Cortex of kidney (tissue), 1 donor: ENCODE measurements at places on chromosomes 7 and 10.

DNA sequence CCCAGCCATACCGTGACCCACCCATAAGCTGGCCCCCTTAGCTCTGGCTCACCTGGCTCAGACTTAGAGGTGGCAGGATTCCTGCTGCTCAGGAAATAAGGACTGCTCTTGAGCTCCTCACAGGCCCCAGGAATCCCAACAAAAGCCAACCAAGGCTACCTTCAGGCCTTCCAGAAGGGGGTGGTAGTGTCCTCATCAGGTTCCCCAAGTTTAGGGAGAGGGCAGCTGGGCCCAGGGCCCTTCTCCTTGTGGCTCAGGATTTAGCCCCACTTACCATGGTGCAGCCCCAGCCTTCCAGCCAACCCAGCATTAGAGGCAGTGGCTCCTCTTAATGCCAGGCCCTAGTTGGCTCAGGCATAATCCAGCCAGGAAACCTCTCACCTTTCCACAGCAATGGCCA, 23.5 kb downstream of the NPFFR1 start:
- no peak for DNase-seq

- DNase-seq, result no peak
Measured at GRCh38 chr10:43204042-43204942, 62.6 kb downstream of the RASGEF1A start.

DNA sequence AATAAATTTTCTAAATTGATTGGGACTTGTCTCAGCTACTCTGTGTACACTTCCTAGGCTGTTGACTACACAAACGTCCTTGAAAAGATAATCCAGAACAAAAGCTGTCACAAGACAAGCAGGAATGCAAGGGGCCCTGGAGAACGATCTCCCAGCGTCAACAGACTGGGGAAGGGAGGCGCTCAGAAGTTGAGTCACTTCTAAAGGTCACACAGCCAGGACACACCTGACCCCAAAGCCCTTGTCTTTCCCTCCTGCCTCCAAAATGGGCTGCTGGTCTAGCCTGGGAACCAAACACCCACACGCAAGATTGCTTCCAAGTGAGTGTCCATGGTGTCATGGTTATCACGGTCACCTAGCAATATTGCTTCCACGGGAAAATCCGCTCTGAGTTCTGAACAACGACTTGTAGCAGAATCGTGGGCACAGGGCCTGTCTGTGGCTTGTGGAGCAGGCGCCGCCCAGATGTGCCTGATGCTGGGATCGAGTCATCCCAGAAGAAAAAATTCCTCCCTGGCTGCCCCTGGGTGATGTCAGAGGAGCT, 49.8 kb downstream of the SPOCK2 start:
- DNase-seq, result no peak

- no peak for DNase-seq
Measured at GRCh38 chr10:44154956-44155355, 229.9 kb downstream of the CXCL12 start.

DNA sequence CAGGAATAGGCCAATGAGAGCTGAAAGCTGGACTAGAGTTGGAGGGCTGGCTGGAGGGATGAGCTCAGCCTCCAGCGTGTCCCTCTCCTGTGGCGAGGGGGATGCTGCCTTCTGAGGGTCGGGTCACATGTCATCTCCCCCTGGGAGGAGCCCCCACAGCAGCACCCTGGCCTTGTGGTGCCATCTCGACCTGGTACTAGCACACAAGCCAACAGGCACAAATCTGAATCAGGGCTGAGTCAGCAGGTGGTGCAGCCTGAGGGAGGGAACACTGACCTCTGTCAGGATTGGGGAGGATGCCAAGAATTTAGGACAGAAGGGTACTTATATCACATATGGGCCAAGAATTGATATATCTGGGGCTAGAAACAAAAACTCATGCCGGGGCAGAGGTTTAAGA, 280.4 kb downstream of the CELF2 start:
- no peak for DNase-seq

GRCh38 chr7:29150856-29151255, 4.5 kb upstream of the CPVL start:
- DNase-seq, result no peak

DNA sequence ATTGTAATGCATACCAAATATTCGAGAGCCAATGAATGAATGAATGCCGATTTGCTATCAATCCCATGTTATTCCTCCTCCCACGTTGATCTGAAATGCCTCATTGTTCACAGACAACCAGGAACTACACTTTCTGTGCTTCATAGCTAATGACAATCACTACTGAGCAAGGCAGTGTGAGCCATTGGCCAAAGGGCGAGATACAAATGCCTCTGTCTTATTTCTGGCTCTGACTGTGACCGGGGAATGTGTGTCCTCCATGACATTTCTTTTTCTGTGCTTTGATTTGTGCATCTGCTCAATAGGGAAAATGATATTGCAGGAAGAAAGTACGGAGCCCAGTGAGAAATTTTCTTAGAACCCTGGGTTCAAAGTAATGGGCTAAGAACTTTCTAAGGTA, 217.1 kb downstream of the CXCL12 start:
- DNase-seq, result no peak

GRCh38 chr7:22202141-22202540, 154.8 kb downstream of the RAPGEF5 start:
- DNase-seq, result no peak

- no peak for DNase-seq
Measured at GRCh38 chr7:150801242-150801945, 825 bp downstream of the TMEM176A start.

DNA sequence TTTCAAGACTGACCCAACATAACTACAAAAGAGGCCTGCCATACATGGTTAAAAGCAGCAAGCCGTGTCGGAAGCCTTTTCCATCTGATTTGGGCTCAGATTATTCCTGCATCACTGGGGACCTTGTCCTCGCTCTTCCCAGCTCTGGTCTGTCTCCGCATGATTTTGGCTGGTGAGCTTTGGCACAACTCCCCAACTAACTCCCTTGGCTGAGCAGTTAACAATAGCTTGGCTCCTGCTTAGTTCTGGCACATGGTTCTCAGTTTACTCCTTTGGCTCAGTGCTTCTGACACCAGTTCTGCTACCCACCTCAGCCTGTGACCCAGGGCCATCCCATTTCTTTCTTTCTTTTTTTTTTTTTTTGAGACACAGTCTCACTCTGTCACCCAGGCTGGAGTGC, 17.0 kb downstream of the AGK start:
- no peak for DNase-seq

- no peak for DNase-seq
Measured at GRCh38 chr7:3204526-3204925, 96.5 kb upstream of the SDK1 start.

- DNase-seq, result no peak
Measured at GRCh38 chr10:13971601-13972475, 358.9 kb downstream of the FRMD4A start.

DNA sequence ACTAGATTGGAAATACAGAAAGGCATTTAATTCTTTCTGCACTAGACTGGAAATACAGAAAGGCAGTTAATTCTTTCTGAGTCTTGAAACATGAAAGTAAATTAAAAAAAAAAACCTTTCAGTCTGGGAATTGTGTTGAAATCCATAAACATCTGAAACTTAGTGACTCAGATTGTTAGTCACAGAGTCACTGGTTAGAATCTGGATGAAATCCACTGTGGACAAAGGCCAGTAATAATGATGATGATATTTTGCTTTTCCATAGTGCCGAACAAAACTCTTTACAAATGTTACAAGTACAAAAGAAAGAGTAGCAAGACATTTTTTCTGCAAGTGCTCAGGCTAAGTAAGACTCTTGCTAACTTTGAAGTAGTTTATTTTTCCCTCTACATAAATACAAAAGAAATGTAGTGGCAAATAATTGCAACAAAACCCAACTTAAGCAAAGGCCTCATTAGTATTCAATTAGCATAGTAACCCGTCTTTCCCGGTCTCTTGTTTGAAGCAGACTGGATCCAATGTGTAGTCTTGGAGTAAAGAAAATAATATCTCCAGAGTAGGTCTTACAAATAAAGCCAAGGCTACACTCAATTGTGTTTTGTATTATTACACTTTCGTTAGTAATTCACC, 5.8 kb upstream of the PRTFDC1 start:
- DNase-seq, result no peak

DNA sequence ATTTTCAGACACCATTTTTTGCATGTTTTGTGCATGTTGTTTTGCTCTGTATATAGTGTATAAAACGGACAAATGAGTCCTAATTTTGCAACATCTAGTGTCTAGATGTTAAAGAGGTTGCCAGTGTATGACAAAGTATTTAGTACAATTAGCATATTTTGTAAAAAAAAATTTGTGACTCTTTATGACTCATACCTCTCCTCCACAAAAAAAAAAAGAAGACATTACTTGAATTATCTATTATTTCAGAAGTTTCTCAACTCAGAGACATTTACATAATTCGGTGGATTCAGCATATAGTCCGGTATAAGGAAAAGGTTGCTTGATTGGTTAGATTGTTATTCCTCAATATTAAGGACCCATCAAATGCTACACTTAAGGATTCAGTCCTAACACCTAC, 26.0 kb downstream of the NUP42 start:
- no peak for DNase-seq

DNA sequence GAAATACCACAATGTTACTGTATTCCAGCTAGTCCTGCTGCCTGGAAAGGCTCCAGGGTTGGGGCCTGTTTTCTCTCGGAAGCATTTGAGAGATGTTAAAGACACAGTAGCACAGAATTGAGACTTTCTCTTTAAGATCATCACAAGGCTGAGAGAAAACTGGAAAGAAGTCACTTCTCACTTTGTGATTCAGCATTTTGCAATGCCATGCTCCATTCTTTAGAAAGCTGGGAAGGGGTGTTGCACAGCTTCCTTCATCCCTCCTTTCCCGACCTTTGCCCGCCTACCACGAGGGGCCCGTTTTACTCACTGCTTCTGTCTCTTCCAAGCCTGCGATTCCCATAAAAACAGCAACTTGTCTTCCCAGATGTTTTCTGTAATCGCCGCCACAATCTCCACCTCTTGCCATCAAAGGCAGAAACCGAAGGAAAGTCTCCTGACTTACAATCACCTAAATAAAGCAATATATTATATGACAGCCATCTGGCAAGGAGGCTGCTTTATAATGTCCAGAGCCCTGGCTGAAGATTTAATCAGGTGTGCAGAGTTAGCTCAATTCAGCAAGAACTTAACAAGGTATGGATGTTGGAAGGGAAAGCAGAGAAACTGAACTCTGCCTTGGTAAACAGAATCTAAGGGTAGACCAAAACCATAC, 18.9 kb downstream of the NOD1 start:
- DNase-seq, result no peak

- no peak for DNase-seq
Measured at GRCh38 chr7:150895809-150896208, 43.5 kb downstream of the AOC1 start.

- no peak for DNase-seq
Measured at GRCh38 chr7:26451997-26452396, 160.3 kb downstream of the SNX10 start.

GRCh38 chr7:116328161-116328560, 117.8 kb downstream of the TES start:
- DNase-seq, result no peak

GRCh38 chr7:142795339-142795863, 24.6 kb downstream of the PRSS2 start:
- DNase-seq, result no peak

- no peak for DNase-seq
Measured at GRCh38 chr7:20454202-20454601, 123.5 kb downstream of the ITGB8 start.

DNA sequence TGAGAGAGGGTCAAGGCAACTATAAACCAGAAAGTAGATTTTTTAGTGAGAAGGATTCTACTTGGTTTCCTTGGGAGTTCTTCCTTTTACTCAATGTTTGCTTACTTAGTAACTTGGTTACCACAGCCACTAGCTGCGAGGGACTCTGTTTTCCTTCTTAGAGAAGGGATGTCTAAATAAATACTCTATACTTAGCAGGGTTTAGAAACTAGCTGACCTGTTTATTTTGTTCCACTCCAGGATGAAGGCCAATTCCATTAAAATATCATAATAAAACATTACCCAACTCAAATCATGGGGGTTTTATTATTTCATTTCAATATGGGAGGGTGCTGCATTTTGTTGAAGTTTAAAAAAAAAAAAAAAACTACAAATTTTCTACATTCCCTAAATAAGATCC, 87.3 kb downstream of the PPP1R3A start:
- DNase-seq, result no peak

DNA sequence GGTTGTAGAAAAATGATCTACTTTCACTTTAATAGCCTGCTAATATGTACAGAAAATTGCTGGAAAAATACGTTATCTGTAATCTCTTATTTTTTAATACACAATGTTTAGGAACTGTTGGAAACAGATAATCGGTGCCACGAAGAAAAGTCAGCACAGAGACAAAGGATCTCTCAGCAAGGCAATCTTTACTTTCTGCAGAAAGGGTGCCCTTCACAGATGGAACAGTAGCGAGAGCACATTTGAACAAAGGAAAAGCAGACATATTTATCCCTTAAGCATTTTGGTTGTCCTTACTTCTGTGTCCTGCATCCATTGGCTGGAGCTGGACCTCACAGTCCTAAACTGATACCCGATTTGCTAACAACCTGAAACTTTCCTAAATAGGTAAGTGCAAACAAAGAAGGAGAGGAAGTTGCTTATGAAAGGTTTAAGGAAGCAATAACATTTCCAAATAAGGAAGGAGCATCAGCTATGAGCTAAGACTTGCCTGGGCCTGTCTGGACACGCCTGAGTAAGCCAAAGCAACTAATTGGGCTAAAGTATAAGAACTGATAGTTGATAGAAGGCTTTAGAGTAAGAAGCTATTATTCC, 640.0 kb downstream of the SH2D4B start:
- no peak for DNase-seq

DNA sequence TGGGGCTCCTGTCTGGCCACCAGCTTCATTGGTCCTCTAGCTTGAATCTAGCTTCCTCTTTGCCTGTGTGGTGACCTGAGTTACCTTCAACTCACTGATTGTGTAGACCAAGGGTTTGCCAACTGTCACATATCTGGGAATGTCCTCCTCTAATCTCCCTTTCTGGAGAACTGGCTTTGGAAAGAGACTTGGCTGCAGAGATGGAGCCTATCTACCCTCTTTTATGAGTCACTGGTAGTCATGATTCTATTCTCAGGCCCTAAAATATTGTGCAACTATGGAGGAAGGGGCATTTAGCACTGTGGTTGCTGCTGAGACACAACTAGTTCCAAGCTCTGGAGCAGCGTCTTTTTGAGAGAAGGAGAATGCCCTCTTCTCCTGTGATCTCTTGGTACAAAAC, 691.3 kb downstream of the KCNMA1 start:
- no peak for DNase-seq

- DNase-seq, result no peak
Measured at GRCh38 chr7:36986948-36987724, 262.8 kb upstream of the AOAH start.

GRCh38 chr10:5094265-5095205, at the start of gene AKR1C3:
AKR1C3 (plus strand) TSS chr10:5094414; CDS start chr10:5094445, 31 bp downstream.
- no peak for DNase-seq

- no peak for DNase-seq
Measured at GRCh38 chr10:21334891-21335696, 190.4 kb downstream of the SKIDA1 start.

GRCh38 chr10:61187601-61188000, 243.6 kb upstream of the RHOBTB1 start:
- no peak for DNase-seq

- no peak for DNase-seq
Measured at GRCh38 chr7:129765352-129765751, 153.8 kb downstream of the NRF1 start.

- DNase-seq, result no peak
Measured at GRCh38 chr10:78764436-78764835, 304.3 kb upstream of the ZMIZ1 start.
